ENCODE measurements at places on chromosomes 12 and 14.

GRCh38 chr12:89874146-89874545, 165.5 kb upstream of the ATP2B1 start:
- no peak for DNase-seq

- no peak for DNase-seq
Observed at GRCh38 chr12:19085090-19085489, 44.4 kb upstream of the PLEKHA5 start.

- DNase-seq, result no peak
Observed at GRCh38 chr14:63800651-63801375, 52.0 kb upstream of the SYNE2 start.

GRCh38 chr12:108551535-108551934, 9.4 kb downstream of the SART3 start:
- no peak for DNase-seq

DNA sequence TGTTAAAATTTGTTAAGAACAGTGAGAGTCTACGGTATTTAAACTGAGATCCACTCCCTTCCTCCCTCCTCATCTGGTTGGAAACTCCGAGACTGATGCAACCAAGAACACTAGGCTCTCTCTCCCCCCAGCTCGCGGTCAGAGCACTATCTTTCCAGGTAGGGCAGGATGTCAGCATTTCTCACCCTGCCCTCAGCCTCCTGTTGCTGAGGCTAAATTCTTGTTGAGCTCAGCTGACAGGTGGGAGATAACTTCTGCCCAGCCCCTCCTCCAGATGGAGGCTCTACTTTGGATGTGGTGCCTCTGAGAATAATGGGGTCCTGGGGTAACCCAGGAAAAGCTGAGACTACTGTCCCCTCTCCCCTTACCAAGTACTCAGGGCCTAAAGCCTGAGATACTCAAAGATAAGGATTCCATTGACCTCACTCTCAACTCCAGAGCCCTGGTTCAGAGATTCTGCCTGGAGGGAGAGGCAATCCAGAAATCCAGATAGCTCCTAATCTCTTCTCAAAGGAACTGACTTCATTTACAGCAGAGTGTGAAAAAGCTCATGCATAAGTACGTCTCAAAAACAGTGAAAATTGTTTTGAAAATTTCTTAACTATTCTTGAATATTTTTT, 110.1 kb downstream of the EML5 start:
- no peak for DNase-seq

DNA sequence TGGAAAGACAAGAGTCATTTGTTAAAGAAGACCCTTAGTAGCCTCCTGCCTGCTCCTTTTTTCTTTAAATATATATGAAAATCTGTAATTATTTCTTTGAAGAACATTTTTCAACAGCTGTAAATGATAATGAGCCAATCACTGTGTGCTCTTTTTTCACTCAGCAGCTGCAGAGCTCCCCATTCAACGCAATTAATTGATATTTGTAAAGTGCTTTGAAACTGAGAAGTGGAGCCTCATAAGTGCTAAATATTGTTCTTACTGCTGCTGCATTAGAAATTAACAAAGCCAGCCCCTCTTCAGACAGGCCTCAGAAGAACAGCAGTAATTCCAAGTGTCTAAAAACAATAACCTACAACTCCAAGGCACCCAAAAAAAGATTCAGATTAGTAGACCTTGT, 224.3 kb downstream of the GXYLT1 start:
- no peak for DNase-seq

DNA sequence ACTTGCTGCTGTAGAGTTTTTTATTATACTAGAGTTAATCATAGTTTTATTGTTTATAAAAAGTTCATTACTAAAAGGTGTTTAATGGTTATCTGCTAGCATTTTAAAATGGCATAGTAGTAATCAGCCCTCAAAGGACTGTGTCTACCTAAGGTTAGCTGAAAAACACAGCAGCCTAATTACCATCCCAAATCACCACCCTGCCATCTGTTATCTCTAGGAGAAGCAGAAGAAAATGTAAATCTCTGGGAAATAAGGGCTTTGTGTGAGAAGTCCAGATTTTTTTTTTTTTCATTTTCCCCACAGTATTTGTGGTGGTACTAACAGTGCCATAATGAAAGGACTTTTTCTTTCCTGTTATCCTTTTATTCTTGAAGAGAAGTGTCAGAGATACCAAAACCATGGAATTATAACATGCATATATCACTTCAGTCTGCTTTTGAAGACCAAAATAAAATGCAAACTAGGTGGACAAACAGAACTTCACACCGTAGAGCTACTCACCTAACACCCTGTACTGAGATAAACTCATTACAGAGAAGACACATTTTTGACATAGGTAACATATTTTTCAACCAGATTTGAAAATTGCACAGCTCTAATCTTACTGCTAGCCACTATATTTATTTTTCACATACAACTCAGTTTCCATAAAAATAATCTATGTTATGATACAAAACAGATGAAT, 876.2 kb downstream of the C12orf50 start:
- DNase-seq, result no peak

DNA sequence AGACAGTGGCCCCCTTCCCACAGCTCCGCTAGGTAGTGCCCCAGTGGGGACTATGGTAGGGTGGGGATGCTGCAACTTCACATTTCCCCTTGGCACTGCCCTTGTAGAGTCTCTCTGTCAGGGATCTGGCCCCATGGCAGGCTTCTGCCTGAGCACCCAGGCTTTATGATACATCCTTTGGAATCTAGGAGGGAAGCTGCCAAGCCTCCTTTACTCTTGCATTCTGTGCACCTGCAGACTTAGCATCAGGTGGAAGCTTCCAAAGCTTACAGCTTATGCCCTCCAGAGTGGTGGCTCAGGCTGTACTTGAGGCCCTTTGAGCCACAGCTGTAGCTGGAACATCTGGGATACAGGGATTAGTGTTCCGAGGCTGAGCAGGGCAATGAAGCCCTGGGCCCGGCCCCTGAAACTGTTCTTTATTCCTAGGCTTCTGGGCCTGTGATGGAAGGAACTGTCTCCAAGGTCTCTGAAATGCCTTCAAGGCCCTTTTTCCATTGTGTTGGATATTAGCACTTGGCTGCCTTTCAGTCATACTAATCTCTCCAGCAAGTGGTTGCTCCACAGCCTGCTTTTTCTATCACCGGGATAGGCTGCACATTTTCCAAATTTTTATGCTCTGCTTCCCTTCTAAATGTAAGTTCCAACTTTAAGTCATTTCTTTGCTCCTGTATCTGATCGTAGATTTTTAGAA, 22.2 kb upstream of the OR6J1 start:
- no peak for DNase-seq

- no peak for DNase-seq
Observed at GRCh38 chr14:61215222-61216020, 65.7 kb downstream of the TMEM30B start.

DNA sequence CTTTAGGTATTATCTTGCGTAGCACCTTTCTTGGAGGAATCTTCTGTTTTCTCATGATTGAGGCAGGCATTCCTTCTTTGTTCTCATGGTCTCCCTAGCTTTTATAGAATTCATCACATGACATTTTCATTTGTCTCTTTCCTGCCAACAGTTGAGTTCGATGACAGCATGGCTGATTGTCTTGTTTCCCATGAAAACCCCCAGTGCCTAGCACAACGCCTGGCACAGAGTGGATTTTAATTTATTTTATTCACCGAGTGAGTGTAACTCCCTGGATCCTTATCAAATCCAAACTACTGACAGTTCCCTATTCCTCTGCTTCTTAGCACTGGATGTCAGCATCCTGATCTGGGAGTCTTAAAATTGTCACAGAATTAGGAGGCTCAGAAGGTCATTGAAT, 182.6 kb downstream of the SUDS3 start:
- no peak for DNase-seq

GRCh38 chr12:7152818-7153217, 22.6 kb downstream of the CLSTN3 start:
- no peak for DNase-seq

GRCh38 chr14:103514596-103515421, 7.8 kb downstream of the CKB start:
- DNase-seq, result no peak

GRCh38 chr14:101132588-101132987, 229.1 kb upstream of the RTL1 start:
- no peak for DNase-seq

GRCh38 chr12:76307083-76307482, 41.1 kb downstream of the BBS10 start:
- no peak for DNase-seq

GRCh38 chr14:55540847-55541773, 38.9 kb upstream of the KTN1 start:
- no peak for DNase-seq

- DNase-seq, result no peak
Observed at GRCh38 chr14:62329427-62329826, 567.2 kb downstream of the SNAPC1 start.

- DNase-seq, result peak; percentile 85
Observed at GRCh38 chr14:55446127-55446736, 5.8 kb upstream of the TBPL2 start.

DNA sequence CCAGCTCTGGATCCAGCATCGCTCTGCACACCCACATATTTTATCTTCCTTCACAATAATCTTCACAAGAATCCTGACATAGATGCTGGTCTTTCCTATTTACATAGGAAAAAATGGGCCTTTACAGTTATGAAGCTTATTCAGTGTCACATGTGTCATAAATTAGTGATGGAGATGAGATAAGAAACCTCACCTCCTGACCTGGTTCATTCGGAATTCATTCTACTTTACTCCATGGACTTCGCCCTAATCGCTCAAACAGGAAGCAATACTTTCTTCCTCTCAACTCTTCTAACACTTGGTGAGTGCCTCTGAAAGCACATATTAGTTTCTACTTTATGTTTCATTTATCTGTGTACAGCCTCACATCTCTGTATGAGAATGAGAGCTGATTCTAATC, 12.0 kb upstream of the SINHCAF start:
- DNase-seq, result no peak

- DNase-seq, result peak; percentile 98
Observed at GRCh38 chr12:56630180-56630632, at the start of gene BAZ2A. BAZ2A (minus strand) TSS chr12:56630326; CDS start chr12:56617530, 12,796 bp downstream.

- no peak for DNase-seq
Observed at GRCh38 chr12:60501124-60501729, 905.4 kb downstream of the SLC16A7 start.

GRCh38 chr14:105346876-105347586, 32.5 kb downstream of the PACS2 start:
- DNase-seq, result no peak

DNA sequence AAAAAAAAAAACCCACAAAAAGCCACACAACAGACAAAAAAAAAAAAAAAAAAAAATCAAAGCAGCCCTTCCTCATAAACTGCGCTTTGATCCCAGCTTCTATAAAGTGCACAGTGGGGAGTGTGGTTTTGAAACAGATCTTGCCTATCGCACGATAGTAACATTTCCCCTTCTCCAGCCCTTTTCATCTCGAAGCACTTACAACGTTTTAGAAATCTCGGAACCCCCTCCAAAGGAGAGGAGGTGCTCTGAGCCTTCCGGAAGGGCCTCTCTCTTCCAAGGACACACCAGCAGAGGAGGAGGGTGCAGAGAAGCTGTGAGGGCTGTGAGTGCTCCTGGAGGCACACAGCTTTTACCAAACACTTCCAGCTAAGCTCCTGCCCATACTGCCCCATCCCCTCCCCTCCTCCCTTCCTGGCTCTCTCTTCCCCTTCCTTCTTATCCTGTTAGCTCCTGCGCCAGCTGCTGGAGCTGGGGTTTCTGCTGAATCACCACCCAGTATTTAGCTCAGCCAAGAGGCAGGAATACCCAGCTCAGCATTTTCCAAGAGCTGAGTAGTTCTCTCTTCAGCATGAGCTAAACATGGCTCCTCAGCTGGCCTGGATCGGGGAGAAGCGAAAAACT, 28.4 kb downstream of the SLC7A8 start:
- DNase-seq, result peak; percentile 90

DNA sequence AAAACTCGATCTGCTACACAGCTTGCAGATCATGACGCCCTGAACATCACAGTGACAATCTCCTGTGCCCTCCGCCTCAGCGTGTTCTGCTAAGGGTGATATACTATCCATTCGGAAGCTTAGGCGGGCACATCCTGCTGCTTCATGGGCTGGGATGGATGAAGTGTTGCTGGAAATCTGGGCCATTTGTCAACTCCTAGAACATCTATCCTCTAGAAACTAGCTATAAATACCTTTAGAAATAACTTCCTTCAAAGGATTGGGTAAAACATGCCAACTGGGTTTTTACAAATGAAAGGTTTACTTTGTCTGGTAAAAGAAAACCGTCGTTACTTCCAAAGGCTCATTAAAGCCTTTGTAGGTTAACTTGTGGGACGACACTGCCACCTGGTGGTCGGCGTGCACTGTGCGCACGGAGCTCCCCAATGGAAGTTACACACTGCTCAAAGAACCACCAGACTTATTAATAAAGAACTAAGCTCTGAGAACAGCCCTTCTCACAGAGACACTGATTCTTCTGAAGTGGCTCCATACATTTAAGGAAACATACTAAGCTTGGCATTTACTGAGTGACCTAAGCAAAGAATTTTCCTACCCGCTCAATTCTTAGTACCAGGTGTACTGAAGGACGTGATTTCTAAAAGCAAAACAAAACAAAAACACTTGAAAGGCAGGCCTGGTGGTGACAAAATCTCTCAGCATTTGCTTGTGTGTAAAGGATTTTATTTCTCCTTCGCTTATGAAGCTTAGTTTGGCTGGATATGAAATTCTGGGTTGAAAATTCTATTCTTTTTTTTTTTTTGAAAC, 21.6 kb upstream of the CACNA2D4 start:
- peak; percentile 93 for DNase-seq

- no peak for DNase-seq
Observed at GRCh38 chr12:66662729-66663128, 16.1 kb downstream of the GRIP1 start.

DNA sequence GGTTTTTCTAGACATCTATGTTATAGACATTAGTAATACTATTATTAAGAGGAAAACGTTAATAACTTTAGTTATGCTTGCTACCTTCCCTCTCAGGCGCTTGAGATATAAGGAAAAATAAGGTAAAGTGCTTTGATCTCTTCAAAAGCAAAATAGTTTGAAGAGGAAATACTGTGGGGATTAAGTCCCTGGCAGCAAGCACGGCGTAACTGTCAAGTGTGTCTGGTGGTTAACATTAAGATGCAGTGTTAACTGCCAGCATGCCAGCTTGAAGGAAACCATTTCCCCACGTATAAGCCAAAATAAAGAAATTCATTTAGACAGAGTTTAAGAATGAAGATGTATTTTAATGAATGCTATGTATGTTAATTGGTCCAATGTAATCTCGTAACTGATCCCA, 31.8 kb downstream of the PELI2 start:
- DNase-seq, result no peak

DNA sequence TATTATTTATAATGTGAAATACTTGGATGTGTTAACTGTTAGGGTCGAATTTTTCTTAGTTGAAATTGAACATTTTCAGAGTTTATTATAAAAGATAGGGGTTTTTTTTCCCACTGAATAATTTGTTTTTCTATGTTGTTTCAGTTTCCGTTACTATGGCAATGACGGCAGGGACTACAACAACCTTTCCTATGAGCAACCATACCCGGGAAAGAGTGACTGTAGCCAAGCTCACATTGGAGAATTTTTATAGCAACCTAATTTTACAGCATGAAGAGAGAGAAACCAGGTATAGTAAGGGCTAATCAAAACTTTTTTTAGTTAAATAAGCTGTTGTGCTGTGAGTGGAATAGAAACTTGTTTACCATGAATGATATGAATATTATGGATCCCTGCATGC, 35.1 kb upstream of the BMAL2 start:
- DNase-seq, result no peak

GRCh38 chr14:24840204-24840893, 206.4 kb upstream of the GZMB start:
- DNase-seq, result no peak

Measured in testis (tissue), 5 donors.